ENCODE measurements at places on chromosomes 13 and 19.

DNA sequence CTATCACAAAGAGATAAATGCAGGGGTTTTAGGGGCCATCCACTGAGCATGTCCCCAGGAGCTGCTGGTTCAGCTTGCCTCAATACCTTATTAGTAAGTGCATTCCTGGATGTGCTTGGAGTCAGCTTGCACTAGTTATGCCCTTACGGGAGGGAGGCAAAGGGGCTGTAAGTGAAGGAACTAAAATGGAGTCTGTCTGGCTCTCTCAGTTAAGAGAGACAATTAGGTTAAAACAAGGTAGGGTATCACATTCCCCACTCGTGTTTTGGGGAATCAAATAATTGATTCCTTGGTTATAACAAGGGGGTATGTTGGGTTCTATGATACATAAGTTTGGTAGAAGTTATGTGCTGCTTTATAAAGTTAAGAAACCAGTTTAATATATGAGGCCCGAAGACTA is 78.9 kb downstream of the ZNF100 start:
- no peak for DNase-seq

- no peak for DNase-seq
Measured at GRCh38 chr13:82847595-82847994, 1034.7 kb downstream of the SLITRK1 start.

DNA sequence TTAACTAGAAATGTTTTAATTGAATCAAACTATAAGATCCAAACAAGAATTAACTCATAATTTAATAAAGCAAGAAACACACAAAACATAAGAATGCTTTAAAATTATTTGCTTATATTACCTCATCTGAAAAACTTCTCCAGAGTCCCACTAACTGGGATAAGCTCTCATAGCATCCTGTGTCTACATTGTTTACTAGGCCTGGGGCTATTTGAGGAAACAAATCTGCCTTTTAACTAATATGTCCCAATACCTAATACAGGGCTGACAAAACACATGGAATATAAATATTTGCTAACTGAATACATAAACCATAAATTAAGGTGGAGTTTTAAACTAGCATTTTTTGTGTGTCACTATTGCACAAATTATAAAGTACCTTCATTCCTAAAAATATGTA is 1399.8 kb upstream of the SLC10A2 start:
- DNase-seq = no peak

DNA sequence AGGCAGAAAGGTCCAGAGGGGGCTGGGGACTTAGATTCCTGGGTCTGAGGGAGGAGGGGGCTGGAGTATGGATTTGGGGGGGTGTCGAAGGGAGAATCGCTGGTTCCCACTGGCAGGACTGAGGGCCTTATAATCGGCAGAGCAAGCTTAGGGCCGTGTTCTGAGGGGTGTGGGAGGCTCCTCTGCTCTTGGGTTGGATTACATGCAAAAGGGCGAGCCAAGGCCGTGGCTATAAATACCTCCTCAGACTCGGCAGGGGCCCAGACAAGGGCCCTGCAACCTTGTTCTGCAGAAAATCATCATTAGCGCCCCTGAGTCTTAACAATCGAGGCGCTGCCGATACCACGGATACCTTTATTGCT is 707 bp upstream of the MAMSTR start:
- no peak for DNase-seq
